ENCODE measurements at places on chromosomes 12 and 14. TPM values are rescaled to one million over a fixed set of nuclear protein-coding genes. Genes with fewer than 3 reads are reported as not detected.

VIPAS39 gene
- total RNA-seq: 20.0 TPM

GRCh38 chr12:20369305-20370013, 1.1 kb downstream of the PDE3A start:
- DNase-seq: no peak

SBNO1 gene
- 20.2 TPM for total RNA-seq

CDKN3 gene
- 3.7 TPM for total RNA-seq

- DNase-seq: no peak
Measured at GRCh38 chr12:12774791-12775190, 10.7 kb upstream of the APOLD1 start.

DNA sequence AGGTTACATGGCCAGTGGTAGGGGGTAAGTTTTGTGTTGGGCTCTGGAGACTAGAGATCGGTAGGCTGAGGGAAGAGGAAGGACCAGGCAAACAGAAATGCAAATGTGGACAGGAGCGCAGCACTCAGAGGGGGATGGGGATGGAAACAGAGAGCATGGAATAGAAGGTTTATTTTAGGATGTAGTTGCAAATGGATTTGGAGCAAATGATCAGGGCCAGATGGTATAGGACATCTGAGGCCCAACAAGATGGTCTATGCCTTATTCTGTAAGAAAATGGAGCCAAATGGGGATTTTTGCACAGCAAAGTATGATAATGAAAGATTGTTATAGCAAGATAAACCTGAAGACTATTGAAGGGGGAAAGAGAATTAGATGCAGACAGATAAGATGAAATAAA, 102.5 kb upstream of the PTPRB start:
- DNase-seq: no peak

PCBP2 gene
- total RNA-seq: 133 TPM

SERPINA10 gene
- total RNA-seq: not detected

- no peak for DNase-seq
Measured at GRCh38 chr12:3119192-3119755, 42.1 kb downstream of the TSPAN9 start.

- DNase-seq: no peak
Measured at GRCh38 chr14:56087671-56088471, 30.3 kb upstream of the PELI2 start.

GRCh38 chr12:107458163-107458562, 227.4 kb upstream of the PWP1 start:
- no peak for DNase-seq

- no peak for DNase-seq
Measured at GRCh38 chr14:85554106-85554505, 24.2 kb downstream of the FLRT2 start.

DNA sequence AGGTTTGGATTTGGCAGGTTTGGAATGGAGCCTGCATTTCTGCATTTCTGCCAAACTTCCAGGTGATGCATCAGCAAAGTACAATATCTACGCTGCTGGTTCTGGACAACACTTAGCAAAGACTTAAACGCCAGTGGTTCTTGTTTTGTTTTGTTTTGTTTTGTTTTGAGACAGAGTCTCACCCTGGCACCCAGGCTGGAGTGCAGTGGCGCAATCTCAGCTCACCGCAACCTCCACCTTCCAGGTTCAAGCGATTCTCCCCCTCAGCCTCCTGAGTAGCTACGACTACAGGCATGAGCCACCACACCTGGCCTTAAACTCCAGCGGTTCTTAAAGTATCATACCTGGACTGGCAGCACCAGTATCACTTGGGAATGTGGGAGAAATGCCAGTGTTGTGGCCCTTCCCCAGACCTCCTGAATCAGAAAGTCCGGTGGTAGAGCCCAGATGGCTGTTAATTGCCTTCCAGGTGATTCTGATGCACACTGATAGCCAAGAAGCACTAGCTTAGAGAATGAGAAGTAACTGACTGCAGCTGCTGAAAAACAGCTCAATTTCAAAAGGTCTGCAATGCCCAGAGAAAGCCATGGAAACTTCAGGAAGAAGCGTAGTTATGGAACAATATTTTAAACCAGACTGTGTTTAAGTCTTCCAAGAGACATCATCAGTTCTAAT, 114.8 kb upstream of the FOXN3 start:
- DNase-seq: no peak

DNA sequence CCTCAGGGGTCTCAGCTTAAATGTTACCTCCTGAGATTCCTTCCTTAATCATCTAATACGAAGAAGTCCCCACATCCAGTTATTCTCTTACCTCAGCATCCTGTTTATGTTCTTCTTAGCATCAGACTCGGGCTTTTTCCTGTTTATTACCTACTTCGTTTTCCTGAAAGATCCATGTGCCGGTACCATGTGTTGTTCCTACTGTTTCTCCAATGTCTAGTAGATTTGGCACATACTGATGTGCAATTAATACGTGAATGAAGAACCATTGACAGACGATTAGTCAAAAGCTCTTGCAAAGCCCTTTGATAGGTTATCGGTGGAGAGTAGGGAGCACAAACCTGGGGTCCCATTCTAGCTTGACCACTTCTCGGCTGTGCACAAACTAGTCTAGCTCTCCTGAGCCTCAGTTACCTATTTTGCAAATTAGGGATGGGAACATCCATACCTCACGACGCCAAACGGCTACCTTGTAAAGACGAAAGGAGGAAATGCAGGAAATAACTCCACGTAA, 735 bp upstream of the MAPKAPK5 start:
- no peak for DNase-seq

RERGL gene
- not detected for total RNA-seq

DNA sequence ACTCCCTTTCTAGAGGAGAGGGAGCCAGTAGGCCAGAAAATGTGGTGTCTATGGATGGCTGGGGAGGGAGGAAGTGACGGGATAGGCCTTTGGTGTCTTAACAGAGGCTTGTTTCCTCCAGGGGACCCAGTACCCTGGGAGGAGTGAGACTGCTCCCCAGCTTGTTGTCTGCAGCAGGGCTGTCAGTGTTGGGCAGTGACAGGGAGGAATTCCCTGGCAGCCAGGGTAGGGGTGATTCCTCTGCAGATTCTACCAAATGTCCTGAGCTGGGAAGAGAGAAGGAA, 64.0 kb downstream of the GALNT16 start:
- DNase-seq: no peak
